Erythroblast (primary cell): ENCODE measurements at places on chromosomes 1 and 21.

DNA sequence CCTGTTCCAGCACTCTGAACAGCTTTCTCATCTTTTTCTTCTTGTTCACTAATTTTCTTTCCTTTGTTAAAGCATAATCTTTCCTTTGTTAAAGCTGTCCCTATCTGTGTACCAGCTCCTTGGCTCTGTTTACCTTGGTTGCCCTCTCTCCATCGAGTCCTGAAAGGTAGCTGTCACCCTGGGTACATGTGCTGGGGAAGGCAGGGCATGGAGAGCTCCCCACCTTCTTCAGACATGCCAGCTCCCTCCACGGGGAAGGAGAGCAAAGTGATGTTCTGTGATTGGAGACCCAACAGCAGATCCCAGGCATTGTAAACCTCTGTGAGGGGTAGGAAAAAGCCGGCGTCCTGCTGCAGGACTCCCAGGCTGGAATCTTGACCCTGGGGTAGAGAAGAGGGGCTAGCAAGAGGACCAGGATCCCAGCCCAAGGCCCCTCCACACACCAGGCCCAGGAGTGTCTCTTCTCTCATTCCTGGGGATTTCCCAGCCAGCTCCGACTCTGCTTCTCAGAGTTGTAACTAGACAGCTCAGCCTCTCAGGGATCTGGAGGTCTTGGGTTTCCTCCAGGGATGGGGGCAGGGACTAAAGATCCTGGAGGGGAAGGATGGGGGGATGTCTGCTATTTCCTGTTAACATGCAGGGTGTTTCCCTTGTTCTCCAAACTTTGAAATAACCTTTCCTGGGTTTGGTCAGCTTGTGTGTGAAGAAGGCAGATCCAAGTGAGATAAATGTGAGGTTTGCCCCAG is 34.4 kb downstream of the TMCC2 start:
- DNase-seq = no peak

DNA sequence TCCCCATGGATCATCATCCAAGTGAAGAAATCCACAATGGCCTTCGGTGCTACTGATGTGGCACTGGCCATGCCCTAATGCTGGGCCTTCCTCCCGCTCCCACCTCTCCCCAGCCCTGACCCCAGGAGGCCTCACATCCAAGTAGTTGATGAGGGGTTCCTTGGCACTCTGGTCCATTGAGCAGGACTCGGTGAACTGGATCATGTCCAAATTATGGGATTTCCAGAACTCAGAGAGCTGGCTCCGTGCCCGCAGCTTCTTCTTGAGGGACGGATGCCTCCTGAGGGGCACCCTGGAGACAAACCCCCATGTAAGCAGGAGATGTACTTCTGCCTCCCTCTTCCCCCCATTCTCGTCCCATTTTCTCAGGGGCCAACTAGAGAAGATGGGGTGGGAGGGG is 929 bp downstream of the CTSE start:
- DNase-seq = no peak

DNA sequence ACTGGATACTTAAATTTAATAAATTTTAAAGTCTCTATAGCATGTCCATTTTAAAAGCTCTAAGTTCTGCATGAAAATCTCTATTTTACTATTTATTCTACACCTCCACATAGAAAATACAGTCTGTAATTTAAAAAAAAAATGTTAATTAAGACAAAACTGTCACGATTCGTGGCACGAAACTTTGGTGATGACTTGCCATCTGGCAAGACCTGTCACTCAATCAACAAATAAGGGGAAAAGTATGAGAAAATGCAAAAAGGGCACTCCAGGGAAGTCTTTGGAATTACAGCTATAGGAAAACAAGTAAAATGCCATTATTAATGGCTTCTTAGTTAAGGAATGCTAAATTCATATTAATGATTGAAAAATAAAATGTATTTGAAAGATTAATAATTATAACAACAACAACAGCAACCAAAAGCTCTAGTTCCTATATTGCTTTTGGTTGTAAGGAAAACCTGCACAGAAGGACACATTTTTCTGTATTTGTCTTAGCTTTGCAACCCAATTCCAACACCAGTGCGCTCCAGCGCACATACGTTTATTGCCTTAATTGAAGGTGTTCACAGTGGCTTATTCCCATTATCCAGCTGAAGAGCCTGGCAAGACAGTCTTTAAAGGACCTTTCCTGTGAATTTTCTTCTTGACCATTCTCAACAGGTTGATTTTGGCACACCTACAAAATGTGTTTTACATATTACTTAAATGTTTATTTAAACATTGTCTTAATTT is 107.8 kb downstream of the PLPPR5 start:
- no peak for DNase-seq

DNA sequence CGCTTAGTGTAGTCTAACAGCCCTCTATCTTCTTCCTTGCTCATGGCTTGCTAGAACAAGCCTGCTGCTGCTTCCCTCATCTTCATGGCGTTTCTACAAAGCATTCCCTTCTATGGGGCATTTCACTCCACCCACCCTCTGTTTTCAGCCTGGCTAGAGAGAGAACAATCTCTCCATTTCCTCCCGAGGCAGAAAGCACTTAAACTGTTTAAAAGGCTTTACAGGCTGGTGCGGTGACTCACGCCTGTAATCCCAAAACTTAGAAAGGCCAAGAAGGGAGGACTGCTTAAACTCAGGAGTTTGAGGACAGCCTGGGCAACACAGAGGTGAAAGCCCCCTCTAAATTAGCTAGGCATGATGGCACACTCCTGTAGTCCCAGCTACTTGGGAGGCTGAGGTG is 17.8 kb downstream of the ORC1 start:
- no peak for DNase-seq

DNA sequence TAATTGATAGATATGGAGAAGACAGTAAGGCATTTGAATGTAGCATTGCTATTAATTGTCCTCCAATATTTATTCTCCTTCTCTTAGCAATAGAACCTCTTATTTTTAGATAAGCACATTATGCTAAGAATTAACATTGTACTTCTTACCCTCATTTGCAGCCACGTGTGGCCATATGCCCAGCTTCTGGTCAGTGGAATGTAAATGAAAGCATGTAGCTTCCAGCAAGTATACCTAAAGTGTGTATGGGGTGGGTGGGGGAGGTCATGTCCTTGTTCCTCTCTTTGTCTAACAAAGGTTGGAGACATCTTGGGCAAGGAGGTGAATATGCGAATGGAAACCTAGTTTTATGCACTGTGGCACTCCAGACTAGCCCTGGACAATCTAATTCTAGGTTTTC is 133.6 kb upstream of the HMCN1 start:
- no peak for DNase-seq

GRCh38 chr1:27148591-27148990 is 6.3 kb downstream of the SLC9A1 start:
- no peak for DNase-seq

DNA sequence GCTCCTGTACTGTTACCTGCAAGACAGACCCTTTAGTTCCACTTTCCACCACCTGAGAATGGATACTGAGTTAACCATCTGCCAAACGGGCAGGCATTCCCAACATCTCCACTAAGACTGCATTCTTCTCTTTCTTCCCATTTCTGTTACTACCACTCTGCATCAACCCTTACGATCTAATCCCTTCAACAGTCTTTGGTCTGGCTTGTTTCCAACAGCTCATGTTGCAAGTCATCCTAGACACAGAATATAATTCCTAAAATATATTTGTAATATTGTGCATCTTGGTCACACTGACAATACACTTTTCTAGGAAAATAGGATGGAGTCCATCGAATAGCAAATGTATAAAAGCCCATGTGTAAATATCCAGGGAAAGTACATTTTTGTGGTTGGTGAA is 166.7 kb downstream of the SIPA1L2 start:
- no peak for DNase-seq

DNA sequence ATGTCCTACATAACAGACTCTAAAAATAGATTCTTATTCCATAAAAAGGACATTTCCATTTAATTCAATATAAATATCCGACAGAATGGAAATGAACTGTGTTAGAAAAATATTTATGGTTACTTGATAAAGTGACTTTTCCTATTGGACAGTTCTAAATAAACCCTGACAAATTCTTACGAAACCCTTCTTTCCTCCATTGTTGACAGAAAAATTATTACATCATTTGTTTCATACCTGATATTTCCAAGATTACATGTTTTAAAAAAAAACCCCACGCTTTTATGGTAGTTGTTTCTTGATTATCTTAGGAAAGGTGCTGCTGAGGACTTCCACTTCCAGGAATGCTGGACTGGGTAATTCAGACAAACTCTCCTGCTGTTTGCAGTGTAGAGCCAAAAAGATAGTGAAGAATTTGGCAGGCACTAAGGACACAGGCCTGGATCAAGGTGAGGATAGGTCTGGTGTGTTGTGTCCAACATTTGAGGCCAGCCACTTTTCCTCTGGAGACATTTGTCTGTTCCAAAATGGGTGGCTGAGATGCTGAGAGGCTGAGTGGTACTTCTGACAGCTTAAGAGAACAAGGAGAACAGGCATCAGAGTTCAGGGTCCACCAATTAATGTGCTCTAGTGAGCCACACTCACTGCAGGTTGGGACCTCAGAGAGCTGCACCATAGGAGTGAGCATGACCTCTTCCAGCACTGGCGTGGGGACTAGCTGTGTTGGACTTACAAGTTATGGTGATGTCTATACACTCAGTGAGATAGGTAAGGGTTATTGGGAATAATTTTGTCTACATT is 7.0 kb upstream of the C1orf116 start:
- DNase-seq = no peak

DNA sequence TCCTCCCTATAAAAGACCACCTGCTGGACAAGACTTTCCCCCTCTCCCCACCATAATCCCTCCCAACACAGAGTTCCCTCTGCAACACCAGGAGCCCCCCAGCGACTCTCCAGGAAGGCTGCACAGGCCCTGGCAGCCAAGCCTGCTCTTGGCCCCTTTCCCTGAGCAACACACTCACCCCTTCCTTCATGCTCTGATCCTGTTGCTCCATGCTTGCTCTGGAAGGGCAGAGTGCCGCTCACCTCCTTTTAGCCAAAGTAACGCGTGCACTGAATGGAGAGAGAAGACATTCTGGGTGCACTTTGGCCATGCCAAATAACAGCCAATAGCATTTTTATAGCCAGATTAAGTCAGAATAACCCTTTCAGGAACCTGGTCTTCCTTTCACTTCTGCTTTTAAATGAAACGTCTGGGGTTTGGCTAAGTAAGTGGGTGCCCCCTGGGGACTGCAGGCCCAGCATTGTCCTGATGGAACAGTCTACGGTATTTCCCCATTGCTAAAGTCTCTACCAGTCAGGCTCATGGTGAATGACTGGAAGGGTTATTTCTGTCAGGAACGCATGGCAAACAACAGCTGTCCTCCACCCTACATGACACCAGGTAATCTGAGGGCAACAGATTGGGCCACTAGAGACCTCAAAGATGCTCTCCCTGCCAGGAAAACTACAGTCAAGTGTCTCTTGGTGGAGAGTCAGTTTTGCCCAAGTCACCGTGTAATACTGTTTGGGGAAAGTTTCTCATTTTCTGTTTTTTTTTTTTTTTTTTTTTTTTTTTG is at the start of gene SLC2A5:
SLC2A5 (minus strand) TSS at position 310 of the 775 bp plus-strand sequence; CDS start at position 211, 99 bp downstream.
- no peak for DNase-seq

DNA sequence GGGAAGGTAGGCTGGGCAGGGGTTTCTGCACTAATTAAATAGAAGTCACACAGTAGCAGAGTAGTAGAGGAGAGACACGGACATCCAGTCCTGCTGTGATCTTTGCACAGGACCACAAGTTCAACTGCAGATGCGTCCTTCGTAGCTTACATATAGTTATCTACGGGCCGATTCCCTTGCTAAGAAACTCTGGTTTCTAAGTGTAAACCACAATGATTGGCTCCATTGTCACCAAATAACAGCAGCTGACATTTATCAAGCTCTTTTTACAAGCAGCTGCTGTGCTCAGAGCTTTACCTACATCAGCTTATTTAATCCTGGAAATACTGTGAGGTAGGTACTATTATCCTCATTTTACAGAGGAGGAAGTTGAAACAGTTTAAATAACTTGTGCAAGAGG is 3.1 kb downstream of the SLC45A3 start:
- DNase-seq = peak; percentile 26

DNA sequence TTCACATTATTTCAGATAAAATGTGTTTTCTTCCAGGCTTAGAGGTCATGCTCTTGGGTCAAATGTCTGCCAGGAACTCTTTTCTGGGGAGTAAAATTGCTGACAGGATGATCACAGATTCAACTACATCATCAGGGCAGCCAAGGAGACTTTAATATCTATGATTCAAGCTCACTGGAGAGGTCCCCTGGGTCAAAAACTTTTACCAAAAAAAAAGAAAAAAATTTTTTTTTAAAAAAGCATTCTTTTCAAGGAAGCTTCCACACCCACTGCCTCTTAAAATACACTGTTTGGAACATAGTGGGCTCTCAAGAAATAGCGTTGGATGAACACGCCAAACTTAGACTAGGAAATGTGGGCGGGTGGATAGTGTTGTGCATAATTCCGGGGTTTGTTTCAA is 81.3 kb downstream of the TIAM1 start:
- no peak for DNase-seq

DNA sequence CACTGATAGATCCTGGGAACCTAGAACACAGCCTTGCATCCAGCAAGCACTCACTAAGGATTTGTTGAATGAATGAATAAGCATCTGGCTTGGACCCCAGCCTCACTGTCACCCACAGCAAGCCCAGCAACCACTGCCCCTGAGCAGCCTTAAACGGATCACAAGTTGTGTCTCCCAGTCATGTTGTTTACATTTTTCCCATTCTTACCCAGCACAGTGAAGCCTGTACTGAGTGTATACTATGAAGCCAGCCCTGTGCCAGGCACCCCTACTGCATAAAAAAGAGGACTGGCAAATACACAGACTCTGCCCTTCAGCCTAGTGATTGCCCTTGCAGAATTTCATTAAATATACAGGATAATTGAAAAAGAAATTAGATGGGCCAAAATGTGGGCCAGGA is 30.2 kb downstream of the RRAGC start:
- DNase-seq = no peak
